EL (cell line): ENCODE measurements at places on chromosomes 12 and 14.

DNA sequence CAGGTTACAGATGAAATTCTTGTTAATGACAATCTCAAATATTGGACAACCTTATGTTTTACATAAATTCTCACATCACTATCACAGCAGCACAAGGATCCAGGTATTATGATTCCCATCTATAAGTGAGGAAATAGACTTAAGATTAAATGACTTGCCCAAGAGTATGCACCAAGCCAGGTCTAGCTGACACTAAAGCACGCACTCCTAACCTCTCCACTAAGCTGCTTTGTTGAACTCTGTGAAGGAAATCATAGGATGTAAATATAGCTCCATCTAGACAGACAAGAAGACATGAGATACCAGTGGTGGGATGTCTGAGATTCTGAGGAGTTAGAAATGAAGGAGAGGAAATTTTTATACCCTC is 87.9 kb downstream of the PHLDA1 start:
- no peak for DNase-seq

GRCh38 chr12:68521848-68522502 is 88.7 kb upstream of the RAP1B start:
- DNase-seq = peak; percentile 18

DNA sequence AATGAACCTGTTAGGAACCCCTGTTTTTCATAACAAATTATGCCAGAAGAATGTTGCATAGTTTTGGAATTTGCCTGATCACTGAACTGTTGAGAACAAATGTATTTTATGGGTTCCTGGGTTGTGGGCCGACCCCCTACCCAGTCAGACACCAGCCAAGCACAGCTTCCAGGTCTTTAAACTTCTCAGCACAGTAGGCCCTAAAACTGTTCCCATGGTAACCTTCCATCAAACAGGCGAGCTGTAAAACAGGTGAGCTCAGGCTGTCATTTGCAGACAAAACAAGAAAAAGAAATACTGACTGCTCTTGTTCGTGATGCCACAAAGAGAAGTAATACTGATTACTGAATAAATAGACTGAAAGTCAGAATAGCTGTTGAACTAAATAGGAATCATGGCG is 147.0 kb downstream of the PTPRO start:
- DNase-seq = no peak

DNA sequence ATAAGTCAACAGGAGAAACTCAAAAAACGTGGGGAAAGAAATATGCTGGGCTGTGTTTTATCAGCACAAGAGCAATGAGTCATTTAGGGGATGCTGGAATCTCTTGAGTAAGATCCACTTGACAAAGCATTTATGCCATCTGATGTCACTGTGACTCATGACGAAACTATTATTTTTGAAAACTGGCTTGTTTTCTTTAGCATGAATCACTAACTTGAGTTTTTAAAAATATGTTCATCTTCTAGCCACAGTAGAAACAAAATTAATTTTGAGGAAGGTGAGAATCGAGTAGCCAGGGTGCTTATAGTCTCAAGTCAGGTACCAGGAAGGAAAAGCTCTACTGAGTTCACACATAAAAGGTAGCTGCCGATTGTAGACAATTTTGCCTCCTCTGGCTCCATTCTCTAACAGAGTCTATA is 456.2 kb upstream of the MGAT4C start:
- DNase-seq = peak; percentile 98

DNA sequence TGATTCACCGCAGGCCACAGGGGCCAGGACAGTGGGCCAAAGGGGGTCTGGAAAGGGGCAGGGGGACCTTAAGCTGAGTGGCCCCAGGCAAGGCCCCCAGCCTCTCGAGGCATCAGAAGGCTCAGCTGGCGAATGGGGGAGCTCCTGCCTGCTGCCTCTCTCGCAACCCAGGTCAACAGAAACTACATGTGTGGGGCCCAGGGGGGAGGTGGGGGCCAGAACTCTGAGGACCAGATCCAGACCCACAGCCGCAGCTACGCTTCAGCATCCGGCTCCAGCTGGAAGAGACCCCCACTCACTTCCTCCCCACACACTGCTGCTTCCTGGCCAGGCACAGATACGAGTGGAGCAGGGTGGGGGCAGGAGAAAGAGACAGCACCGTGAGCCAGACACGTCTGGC is 46.5 kb downstream of the NCOR2 start:
- no peak for DNase-seq

- DNase-seq = no peak
Observed at GRCh38 chr14:55272387-55272786, 1.2 kb downstream of the FBXO34 start.

- no peak for DNase-seq
Observed at GRCh38 chr12:57460841-57461275, 1.3 kb downstream of the GLI1 start.

DNA sequence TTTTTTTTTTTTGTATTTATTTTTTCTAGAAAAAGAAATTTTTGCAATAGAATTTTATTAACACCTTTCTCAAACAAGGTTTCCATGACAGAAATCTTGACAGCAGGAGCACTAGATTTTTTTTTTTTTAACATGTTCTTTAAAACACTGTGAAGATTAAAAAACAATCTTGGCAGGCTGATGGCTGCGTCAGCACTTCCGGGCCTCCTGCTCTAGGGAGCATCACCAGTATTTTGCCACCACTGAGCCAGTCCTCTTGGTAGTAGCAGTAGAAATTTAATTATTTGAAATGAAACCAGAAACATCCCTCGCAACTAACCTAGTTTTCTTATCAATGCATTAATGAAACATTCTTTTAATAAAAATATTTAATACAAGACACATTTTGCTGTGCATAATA is 99.6 kb downstream of the APAF1 start:
- no peak for DNase-seq
